ENCODE measurements at places on chromosomes 12 and 14.

GRCh38 chr14:102953100-102953499 lies 30.6 kb downstream of the AMN start:
- DNase-seq = no peak

DNA sequence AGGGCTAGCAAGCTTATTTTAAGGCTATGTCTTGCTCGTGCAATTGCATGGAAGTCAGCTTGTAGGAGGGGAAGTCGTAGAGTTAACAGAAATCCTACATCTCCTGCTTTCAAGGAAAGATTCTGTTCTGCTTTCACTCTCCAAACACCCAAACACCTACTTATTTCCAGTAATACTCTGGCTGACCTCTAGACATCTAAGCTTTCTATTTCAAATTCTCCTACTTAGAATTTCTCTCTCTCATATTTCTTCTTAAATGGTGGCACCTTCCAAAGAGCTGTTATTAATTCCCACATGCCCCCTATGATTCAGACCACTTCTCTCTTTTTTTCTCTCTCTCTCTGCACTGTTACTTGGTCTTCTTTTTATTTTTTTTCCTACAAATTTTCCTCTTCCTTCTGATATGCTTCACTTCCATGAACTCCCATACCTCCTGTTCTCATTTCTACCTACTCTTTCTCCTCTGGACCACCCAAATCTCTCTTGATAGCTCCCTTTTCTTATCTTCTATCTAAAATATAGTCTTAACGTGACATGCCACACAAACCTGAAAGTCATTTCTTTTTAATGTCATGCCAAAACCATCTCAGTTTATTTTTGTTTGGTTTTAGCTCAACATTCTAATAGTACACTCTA lies 90.8 kb downstream of the RPS6KA5 start:
- DNase-seq = no peak

GRCh38 chr12:3832738-3833137 lies 40.5 kb downstream of the PARP11 start:
- DNase-seq = no peak

- DNase-seq = no peak
These were observed 9.1 kb upstream of the TDG start for GRCh38 chr12:103956509-103957027.

DNA sequence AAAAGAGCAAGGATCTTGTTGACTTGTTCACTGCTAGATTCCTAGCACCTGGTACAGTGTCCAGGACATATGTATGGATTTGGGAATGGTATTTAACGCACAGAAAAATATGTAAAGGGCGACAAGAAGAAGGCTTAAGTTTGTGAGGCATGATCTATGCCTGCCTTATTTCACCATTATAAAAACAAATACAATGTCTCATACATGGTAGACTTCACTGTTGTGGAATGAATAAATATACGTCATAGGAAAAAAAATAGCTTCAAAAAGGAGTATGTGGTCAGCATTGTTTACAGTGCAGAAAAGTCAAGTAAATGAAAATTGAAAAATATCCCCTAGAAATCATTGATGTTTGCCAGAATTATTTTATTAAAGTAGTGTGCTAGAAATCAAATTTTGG lies 30.0 kb downstream of the HCFC2 start:
- DNase-seq = no peak

DNA sequence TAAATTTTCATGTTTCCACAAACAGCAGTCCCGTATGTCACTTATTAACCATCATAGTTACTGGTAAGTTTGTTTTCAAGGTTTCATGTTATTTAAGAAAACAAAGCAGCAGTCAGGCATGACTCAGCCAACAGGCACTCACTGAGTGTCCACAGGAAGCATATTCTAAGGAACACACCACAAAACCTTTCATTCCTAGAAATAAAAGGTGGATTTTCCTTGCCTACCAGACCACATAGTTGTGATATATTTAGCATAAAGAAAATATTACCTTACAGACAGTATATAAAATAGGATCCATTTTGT lies 143.3 kb upstream of the AVPR1A start:
- DNase-seq = no peak

DNA sequence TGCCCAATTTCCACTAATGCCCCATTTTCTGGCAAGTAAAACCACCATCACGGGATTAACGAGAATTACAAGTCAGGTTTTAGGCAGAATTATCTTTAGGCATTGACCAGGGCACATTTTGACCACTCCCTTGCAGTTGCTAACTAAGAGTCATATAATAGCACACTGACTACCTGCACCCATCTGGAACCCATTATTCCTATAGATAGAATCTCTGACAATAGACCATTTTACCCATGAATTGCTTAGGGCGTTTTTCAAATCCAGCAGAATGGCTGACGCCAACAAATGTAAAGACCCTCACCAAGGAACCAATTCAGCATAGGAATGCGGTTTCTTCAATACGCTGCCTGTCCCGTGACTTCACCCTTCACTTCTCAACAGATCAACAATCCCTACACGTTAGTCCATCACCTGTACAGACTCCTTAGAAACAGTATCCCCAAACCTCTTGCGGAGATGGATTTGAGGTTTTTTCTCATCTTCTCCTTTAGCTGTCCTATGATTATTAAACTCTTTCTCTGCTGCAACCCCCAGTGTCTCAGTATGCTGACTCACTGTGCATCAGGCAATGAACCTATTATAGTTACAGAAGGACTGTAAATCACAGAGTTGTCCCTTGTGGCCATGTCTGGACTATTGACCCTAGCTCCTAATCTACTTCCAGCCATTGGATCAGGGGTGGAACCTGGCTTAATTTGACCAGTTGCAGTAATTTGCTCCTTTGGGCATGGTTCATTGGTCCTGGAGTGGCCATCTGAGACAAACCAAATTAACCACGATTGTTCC lies 177.3 kb upstream of the PLXNC1 start:
- DNase-seq = no peak
